Activated CD8-positive, alpha-beta memory T cell treated with anti-CD3 and anti-CD28 coated beads, Interleukin-2, amount 10 ng/mL, durations not matched to agents 7 days and 5 days (primary cell): ENCODE measurements at places on chromosomes 5 and 9.
A peak's percentile ranks its signal among the peaks of the same experiment; 100 is the strongest.

GRCh38 chr5:79521156-79521555 is 7.2 kb upstream of the HOMER1 start:
- H3K4me3 ChIP-seq: no peak overlapping the region
- peaks cover 2% of the 10 kb centered on the region for H3K27me3 ChIP-seq
- peaks cover 3% of the 10 kb centered on the region for H3K4me1 ChIP-seq
- no peak for DNase-seq

GRCh38 chr9:14822666-14823065 is 87.6 kb downstream of the FREM1 start:
- no peaks in the 10 kb centered on the region for H3K27me3 ChIP-seq
- no peaks in the 10 kb centered on the region for H3K36me3 ChIP-seq
- H3K4me1 ChIP-seq: no peaks in the 10 kb centered on the region
- no peak for DNase-seq
- no peak overlapping the region for H3K27ac ChIP-seq

GRCh38 chr9:93326056-93326455 is 125.4 kb upstream of the FAM120A start:
- no peaks in the 10 kb centered on the region for H3K36me3 ChIP-seq
- H3K27me3 ChIP-seq: peaks cover 21% of the 10 kb centered on the region
- no peak overlapping the region for H3K27ac ChIP-seq
- DNase-seq: no peak
- H3K4me1 ChIP-seq: no peaks in the 10 kb centered on the region

GRCh38 chr5:135993880-135994636 is 34.7 kb upstream of the TGFBI start:
- DNase-seq: no peak
- H3K4me3 ChIP-seq: no peak overlapping the region
- H3K27ac ChIP-seq: no peak overlapping the region
- no peaks in the 10 kb centered on the region for H3K4me1 ChIP-seq
- H3K36me3 ChIP-seq: no peaks in the 10 kb centered on the region
- H3K27me3 ChIP-seq: peaks cover 18% of the 10 kb centered on the region

- DNase-seq: no peak
- no peaks in the 10 kb centered on the region for H3K36me3 ChIP-seq
- no peak overlapping the region for H3K4me3 ChIP-seq
- H3K27me3 ChIP-seq: peaks cover 21% of the 10 kb centered on the region
These were observed 3.4 kb upstream of the IFNA10 start for GRCh38 chr9:21210311-21210710.

DNA sequence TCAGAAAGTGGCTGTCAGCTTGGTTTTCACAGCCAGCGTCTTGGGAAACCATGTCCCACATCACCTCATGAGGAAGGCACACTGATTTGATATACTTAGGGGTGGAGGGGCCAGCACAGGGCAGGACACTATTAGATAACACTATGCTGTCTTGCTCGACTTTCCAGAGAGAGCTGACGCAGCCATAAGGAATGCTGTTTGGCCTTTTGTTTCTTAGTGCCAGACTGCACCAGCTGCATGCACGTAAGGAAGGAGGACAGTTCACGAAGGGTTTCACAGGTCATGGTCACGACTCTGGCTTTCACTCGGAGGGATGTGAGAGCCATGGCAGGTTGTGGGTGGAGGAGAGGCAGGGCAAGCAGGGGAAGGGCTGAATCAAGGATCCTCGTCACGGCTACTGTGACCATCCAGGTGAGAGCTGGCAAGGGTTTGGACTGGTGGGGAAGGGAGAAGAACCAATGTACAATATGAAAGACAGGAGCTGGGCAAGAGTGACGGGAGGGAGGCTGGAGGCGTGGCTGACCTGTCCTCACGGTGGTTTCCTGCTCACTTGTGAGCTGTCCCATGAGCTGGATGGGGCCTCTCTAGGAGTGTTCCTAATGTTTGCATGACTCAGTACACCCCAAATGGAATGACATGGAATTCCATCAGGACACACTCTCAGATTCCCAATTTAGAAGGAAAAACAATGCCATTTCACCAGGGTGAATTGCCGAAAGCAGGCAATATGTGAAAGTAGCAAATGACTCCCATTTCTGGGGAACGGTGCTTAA is 61.7 kb downstream of the OTULIN start:
- H3K4me3 ChIP-seq: no peak overlapping the region
- H3K27ac ChIP-seq: no peak overlapping the region
- no peaks in the 10 kb centered on the region for H3K27me3 ChIP-seq
- peaks cover 5% of the 10 kb centered on the region for H3K36me3 ChIP-seq
- DNase-seq: no peak

- H3K36me3 ChIP-seq: no peaks in the 10 kb centered on the region
- no peak overlapping the region for H3K4me3 ChIP-seq
- no peaks in the 10 kb centered on the region for H3K4me1 ChIP-seq
These were observed 1068.5 kb upstream of the COX7C start for GRCh38 chr5:85549229-85549628.

DNA sequence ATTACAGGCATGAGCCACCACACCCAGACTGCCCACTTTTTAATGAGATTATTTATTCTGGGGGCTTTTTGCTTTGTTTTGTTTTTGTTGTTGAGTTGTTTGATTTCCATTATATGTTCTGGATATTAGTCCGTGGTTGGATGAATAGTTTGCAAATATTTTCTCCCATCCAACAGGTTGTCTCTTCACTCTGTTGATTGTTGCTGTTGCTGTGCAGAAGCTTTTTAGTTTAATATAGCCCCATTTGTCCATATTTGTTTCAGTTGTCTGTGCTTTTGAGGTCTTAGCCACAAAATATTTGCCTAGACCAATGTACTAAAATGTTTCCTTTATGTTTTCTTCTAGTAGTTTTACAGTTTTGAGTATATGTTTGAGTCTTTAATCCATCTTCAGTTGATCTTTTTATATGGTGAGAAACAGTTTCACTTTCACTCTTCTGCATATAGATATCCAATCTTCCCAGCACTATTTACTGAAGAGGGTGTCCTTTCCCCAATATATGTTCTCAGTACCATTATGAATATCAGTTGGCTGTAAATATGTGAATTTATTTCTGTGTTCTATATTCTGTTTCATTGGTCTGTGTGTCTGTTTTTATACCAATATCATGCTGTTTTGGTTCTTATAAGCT is 30.2 kb upstream of the TBCA start:
- no peak for DNase-seq
- peaks cover 10% of the 10 kb centered on the region for H3K36me3 ChIP-seq
- H3K27ac ChIP-seq: peak overlapping the region; percentile 84
- H3K27me3 ChIP-seq: peaks cover 2% of the 10 kb centered on the region

- H3K27me3 ChIP-seq: no peaks in the 10 kb centered on the region
- no peak overlapping the region for H3K27ac ChIP-seq
- no peak for DNase-seq
These were observed 481.5 kb upstream of the TUSC1 start for GRCh38 chr9:26159575-26160392.

DNA sequence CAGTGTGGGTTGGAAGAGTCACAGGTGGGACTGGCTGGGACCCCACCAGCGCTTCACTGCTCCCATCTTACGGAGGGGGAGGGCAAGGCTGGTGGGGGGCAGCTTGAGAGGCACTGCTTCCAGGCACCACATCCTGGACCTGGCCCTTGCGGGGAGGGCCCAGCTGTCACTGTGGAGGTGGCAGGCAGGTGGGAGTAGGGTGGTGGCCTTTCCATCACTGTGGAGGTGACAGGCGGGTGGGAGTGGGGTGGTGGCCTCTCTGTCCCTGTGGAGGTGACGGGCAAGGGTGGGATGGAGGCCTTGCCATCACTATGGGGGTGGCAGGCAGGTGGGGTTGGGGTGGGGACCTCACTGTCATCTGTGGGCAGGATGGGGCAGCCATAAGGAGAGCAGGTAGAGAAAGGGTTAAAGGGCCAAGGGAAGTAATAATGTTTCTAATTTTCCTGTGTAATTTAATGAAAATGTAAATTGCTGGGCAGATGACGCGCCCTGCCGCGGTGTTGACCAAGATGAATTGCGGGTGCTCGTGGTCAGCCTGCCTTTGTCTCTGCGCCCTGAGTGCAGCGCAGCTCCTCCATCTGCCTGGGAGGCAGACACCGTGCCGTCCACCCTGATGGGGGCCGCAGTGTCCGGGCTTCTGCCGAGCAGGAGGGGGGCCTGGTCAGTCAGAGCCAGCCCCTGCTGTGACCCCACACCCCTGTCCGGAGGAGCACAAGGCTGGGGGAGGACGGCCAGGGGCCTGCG is 20.8 kb downstream of the RXRA start:
- DNase-seq: no peak
- H3K4me3 ChIP-seq: no peak overlapping the region
- no peak overlapping the region for H3K27ac ChIP-seq
- no peaks in the 10 kb centered on the region for H3K27me3 ChIP-seq
- H3K4me1 ChIP-seq: peaks cover 11% of the 10 kb centered on the region
- H3K36me3 ChIP-seq: no peaks in the 10 kb centered on the region
